ENCODE measurements at places on chromosomes 11 and 22.

DNA sequence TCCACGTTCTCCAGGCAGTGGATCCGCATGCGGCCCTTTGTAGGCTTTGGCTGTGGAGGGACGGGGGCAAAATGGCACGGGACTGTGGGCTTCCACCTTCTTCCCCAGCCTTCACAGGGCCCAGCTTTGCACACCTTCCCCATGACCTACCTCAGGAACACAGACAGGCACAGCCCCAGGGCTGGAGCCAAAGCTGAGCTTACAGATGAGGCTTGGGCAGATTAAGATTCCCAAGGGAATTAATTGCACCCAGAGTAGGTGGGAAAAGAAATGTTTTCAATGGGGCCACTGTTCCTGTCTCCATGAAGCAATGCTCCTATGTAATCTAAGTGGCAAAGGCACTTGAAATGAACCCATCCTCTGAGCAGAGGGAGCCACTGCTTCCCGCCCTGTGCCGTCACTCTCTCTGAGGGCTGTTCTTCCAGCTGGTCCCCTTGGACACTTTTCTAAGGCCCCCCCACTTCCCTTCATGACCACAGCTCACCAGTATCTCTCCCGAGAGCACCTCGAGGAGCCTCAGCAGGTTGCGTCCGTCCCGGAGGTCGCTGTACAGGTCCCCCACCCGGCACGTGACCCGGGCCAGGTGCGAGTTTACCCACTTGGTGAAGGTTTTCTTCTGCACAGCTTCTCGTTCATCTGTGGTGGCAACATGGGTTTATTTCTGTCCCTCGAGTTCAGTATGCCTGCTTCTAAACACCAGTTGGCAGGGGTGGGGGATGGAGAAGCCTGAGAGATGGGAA lies 13.5 kb downstream of the SPTBN2 start:
- DNase-seq, result no peak

DNA sequence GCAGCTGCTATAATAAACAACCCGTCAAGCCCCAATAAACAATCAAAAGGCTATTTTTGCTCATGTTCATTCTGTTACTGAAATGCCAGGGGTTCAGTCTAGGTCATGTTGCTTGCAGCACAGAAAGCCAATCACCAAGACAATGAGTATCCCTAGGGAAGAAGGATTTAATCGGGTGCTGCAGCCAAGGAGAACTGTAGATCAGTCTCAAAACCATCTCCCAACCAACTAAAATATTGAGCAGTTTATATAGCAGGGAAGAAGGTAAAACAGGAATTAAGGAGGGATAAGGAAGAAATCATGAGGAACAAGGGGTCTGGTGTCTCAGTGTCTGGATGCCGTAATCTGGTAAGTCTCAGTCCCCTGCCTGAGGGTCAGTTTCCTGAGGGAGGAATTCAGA lies 169.5 kb downstream of the BLID start:
- DNase-seq, result no peak

- DNase-seq, result peak; percentile 27
Observed at GRCh38 chr11:109405671-109406070, 16.3 kb upstream of the C11orf87 start.

DNA sequence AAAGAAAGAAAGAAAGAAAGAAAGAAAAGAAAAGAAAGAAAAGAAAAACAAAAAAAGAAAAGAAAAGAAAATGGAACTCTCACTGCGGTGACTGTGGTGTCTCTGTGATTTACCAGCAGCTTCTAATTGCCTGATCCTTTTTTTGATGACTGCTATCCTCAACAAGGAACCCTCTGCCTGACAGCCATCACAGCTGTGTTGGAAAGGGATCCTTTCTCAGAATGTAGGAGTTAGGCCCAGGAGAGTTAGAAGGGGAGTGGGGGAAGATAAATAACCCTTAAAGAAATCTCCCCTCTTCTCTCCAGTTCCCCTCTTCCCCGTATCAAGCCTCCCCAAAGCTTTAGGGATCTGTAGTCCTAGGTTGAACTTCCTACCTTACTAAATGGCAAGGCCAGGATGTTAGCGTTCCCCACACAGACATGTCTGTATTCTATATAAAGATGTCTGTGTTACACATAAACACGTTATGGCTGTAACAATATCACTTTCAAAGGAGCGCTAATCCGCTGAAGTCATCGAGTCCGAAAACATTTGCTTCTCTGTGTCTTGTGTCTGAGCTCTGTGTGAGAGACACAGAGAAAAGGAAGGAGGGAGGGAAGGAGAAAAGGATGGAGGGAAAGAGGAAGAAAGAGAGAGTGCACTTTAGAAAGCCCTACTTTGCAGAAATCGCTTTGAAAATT lies 26.8 kb upstream of the WT1 start:
- DNase-seq, result no peak

- DNase-seq, result peak; percentile 86
Observed at GRCh38 chr22:27531782-27532530, 269.6 kb downstream of the MN1 start.

Data from fibroblast of skin of right quadriceps (primary cell).